ENCODE measurements at places on chromosomes 6 and 20. TPM values are rescaled to one million over a fixed set of nuclear protein-coding genes. Genes with fewer than 3 reads are reported as not detected.

CGA gene
- not detected for total RNA-seq

PLCB4 gene
- total RNA-seq = not detected

DEFB132 gene
- not detected for total RNA-seq

SLC17A2 gene
- total RNA-seq = 0.50 TPM

PSMA7 gene
- total RNA-seq = 253 TPM

PIGU gene
- total RNA-seq = 20.6 TPM

TMC2 gene
- total RNA-seq = not detected

RIPPLY2 gene
- total RNA-seq = not detected

RAB44 gene
- total RNA-seq = 0.07 TPM

LAMA5 gene
- total RNA-seq = 0.95 TPM

TPD52L2 gene
- total RNA-seq = 31.3 TPM

TNFRSF21 gene
- 2.0 TPM for total RNA-seq

GPX5 gene
- total RNA-seq = not detected

BMP5 gene
- total RNA-seq = not detected

DDX43 gene
- total RNA-seq = 0.58 TPM

TAAR6 gene
- not detected for total RNA-seq

SAPCD1 gene
- 21.3 TPM for total RNA-seq

HCRTR2 gene
- not detected for total RNA-seq

IMPG1 gene
- not detected for total RNA-seq
